AG09319 (cell line): ENCODE measurements at places on chromosomes 5 and 9.

GRCh38 chr5:149674686-149675085 lies 55.4 kb upstream of the PPARGC1B start:
- no peak for DNase-seq

- peak; percentile 15 for DNase-seq
Observed at GRCh38 chr9:38160613-38161215, 91.7 kb upstream of the SHB start.

DNA sequence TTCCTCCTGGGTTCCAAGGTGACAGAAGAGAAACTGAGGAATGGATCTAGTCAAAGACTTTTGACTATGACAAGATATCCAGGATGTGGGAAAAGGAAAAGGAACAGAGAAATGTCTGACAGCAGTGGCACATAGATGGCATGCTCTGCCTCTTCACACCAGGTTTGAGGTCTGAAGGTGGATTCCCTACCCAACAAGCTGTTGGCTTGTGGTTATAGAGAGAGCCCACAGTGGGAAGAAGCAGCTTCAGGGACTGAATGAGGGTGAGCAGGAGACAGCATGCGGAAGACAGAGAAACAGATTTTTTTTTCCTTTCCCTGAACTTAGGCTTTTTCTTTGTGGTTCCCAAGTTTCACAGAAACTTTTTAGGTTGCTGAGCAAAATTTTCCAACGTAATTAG lies 20.6 kb downstream of the IFNW1 start:
- no peak for DNase-seq

DNA sequence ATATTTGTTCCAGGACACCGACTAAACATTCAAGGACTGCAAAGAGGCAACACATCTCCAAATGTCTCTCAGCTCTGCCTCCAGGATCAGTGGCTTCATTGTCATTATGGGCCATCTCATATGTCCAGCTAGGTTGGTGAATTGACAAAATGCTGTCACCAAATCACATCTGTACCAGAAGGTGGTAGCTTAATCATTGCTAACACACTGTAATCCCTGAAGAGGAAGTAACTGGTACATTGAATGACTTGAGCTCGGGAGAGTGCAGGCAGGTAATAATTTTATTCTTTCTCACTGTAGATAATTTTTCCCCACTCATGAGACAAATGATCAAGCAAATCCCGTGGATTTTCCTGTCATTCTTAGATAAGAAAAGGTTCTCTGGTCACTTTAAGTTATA lies 169.8 kb downstream of the SEMA6A start:
- no peak for DNase-seq

GRCh38 chr9:76323490-76323889 lies 70.7 kb downstream of the RFK start:
- DNase-seq, result no peak

DNA sequence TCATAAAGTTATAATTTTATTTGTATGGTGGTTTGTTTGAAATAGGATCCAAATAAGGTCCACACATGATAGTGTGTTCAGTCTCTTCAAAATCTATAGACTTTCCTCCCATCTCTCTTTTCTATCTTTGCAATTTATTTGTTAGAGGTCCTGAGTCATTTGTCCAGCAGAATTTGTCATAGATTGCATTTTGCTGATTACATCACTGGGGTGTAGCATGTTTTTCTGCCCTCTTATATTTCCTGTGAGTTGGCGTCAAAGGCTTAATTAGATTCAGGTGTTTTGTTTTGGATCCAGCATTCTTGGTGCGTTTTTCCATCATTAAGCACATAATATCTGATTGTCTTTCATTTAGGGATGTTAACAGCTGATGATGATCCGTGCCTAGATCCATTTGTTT lies 15.0 kb downstream of the CYFIP2 start:
- peak; percentile 52 for DNase-seq

- no peak for DNase-seq
Observed at GRCh38 chr9:127574072-127574993, 37.7 kb upstream of the STXBP1 start.

GRCh38 chr9:130912932-130913598 lies 16.5 kb upstream of the QRFP start:
- DNase-seq, result peak; percentile 71
